NCI-H446 (cell line): ENCODE measurements at places on chromosomes 6 and 20.
A peak's percentile ranks its signal among the peaks of the same experiment; 100 is the strongest.

- no peak for DNase-seq
These were observed 25.9 kb upstream of the TULP4 start for GRCh38 chr6:158286413-158286812.

DNA sequence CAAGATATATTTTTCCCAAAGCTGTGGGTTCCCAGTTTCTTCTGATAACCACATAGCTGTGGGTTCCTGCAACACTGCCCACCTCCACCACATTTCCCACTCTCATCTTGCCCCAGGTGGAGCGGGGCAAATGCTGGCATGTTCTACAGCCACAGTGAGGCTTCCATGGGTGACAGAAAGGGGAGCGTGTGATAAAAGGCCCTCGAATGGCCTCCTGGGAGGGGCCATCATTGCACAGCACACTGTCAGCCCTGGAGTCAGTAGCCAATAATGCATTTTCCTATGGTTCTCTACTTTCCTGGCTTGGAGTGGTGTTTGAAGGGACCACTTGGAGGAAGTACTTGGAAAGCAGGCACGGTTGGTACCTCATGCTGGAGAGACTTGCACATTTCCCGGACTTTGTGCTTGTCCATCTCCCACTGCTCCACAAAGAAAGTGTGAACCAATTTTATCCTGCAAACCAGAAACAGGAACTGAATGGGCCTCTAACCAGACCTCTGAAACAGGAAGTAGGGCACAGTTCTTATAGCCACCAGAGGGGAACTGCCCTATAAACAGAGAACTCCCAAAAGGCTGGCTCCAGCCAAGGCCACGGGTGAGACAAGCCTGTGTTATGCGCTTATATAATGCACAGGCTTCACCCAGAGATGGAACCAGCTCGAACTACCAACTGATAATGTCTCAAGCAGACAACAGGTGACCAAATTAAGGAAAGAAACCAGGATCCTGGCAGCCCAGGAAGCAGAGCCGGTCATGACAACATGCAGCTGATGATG is 8.6 kb downstream of the MAP3K5 start:
- DNase-seq: no peak

DNA sequence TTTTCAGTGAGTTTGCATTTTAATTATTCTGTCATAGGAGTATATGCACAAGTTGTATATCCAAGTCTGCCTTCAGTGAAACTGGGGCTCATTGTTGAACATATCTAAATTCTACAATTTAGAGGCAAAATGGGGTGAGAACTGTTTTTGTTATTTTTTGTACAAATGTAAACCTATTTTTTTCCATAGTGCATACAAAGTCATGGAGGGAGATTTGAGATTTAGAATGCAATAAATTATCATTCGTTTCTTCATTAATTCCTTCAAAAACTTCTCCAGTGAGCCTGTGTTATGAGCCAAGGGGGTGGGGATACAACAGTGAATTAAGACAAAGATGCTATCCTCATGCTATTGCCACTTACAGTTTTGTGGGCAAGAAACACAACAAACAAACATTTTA is 29.8 kb upstream of the RHAG start:
- DNase-seq: no peak

DNA sequence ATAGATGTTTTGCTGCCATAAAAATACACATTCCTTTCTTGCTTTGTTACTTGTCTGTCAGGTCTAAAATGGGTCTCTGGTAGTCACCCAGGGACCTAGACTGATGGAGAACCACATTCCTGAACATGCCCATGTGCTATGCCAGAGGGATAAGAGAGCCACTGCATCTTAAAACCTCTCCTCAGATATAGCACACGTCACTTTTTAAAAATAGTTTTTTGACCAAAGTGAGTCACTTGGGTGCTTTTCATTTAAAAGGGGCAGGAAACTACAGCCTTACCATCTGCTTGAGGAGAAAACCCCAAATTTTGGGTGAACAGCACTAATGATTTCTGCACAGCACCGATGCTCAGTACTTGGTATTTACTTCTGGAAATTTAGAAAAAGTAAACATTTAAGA is 197.8 kb downstream of the OGFRL1 start:
- DNase-seq: no peak

GRCh38 chr6:42745083-42745639 is 742 bp downstream of the TBCC start:
- no peak for DNase-seq

GRCh38 chr20:35840421-35840820 is 68.6 kb downstream of the PHF20 start:
- no peak for DNase-seq

DNA sequence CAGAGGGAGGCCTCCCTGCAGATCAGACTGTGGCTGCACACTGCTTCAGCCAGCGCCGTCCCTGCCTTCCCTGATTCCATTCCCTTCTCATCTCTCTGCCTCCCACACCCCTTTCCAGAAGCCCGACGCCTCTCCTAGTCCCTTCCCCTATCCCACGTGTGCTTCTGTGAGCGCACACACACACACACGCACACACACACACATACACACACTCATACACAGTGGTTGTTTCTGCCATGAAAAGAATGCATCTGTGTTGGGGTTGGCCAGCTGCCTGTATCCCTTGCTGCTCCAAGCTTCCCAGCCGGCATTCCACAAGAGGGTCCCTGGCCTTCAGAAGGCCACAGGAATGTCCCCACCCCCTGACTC is 51.7 kb downstream of the MOCS1 start:
- peak; percentile 67 for DNase-seq

DNA sequence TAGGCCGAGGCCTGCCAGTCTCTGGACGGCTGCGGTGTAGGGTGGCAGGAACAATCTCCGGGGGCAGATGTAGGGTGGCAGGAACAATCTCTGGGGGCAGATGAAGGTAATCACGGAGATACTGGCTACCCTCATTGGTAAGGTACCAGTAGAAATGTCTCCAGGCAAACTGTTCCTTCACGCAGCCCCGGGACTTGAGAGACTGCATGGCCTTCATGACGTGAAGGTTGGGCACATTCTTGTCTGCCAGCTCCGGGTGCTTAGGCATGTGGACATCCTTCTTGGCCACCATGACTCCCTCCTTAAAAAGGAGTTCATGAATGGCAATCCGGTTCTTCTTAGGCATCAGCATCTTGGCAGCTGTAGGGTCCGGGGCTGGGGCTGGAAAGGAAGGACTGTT is 6.1 kb downstream of the FAM110A start:
- no peak for DNase-seq

DNA sequence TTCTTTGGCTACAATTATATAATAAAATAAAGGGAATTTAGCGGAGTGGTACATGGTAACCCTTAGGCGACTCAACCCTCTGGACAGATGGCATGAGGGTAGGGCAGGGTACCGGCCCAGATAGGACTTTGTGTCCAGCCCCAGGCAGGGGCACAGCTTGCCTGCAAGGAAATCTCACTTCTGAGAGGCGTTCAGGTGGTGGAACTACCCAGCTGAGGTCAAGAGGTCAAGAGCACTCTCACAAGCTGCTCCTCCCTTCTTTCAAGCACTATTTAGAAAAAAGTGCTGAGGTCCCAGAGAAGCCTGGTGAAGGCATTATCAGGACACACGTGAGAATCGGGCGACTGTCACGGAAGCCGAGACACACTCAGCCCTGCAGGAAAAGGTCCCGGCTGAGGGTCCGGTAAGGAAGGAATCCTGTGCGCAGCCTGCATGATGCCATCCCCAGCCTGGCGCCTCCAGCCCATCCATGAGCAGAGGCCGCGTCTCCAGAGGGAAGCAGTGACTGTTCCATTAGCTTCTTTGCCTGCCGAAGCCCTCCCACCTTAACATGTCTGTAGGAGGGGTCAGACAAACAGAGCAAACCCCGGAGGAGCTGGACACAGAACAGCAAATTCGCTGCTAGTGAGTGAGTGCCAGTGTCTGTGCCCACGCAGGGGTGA is 54.8 kb downstream of the WDR27 start:
- no peak for DNase-seq

DNA sequence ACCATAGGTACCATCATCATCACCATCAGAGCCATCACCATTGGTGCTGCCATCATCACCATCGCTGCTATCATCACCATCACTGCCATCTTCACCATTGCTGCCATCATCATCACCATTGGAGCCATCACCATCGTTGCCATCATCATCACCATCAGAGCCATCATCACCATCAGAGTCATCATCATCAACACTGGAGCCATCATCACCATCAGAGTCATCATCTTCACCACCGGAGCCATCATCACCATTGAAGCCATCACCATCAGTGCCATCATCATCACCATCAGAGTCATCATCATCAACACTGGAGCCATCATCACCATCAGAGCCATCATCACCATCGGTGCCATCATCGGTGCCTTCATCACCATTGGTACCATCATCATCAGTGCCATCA is 338.7 kb downstream of the TAF4 start:
- no peak for DNase-seq

DNA sequence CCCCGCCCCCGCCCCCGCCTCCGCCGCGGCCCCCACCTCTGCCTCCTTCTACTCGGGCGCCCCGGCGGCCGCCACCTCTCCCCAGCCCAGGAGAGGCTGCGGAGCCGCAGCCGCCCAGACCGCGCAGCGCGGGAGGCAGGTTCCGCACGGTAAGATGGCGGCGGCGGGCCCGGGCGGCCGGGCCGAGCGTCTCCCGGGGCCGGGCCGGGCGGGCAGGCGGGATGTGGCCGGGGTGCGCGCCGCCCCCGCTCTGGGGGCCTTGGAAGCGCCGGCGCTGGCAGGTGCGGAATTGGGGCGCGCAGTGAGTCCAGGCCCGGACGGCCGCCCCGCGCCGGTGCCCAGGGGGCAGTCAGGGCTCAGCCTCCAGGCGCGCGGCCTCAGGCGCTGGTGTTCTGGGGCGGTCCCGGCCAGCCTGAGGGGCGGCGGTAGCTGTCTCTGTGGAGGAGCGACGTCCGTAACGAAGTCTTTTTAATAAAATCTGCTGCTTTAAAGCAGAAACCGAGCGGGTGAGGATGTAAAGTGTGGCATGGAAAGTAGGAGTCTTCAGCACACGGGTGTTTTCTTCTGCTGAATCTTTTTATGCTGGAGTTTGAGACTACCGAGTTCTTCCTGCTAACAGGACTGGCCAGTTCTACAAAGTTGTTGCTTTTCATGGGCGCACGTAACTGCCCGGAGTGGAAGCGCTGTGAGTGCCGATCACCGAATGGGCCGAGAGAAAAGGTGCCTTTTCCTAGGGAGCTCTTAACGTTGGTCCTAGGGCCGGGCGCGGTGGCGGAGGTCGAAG is at the start of gene GID8:
TSS of gene GID8 (plus strand) at position 43 of the 784 bp plus-strand sequence. CDS start 3,356 bp downstream, outside the sequence.
- no peak for DNase-seq

DNA sequence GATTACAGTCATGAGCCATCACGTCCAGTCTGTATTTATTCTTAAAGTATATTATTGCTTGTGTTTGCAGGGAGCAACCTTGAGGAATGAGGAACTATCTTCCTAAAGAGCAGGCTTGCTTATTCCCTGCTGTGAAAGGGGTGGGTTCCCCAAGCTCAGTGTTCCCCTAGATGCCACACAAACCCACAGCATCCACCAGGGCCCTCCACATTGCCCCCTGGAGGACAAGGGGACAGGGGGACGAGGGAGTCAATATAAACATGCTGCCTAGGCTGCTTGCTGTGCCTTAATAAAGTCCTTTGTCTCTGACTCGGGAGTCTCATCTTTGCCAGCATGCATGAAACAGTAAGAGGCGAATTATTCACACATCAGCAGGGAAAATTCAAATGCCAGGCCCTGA is 8.0 kb upstream of the IDH3B start:
- no peak for DNase-seq

GRCh38 chr6:9087470-9087869 is 652.1 kb upstream of the SLC35B3 start:
- DNase-seq: no peak

- no peak for DNase-seq
These were observed 140.4 kb upstream of the UFL1 start for GRCh38 chr6:96381246-96381645.

GRCh38 chr20:9884061-9884460 is 45.2 kb upstream of the PAK5 start:
- DNase-seq: no peak

- no peak for DNase-seq
These were observed 44.1 kb upstream of the GCM1 start for GRCh38 chr6:53192682-53193188.

DNA sequence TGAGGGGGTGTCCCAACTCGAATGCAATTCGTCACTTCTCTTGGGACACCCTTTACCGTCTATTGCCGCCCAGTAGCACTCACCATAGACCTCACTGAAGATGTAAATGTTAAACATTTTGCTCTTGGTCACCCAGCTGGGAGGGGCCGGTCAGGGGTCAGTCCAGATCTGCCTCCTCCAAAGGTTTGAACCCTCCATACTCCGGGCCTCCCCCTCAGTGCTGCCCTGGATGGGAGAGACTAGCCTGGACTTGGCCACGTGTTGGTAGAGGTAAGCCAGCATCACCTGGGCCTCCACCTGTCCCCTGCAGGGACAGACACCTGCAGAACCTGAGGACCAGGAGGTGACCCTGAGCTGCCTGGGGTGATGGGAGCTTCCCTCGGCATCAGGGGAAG is 5.0 kb upstream of the MYT1 start:
- DNase-seq: no peak

- DNase-seq: no peak
These were observed 280.9 kb downstream of the CDH26 start for GRCh38 chr20:60238992-60239660.

DNA sequence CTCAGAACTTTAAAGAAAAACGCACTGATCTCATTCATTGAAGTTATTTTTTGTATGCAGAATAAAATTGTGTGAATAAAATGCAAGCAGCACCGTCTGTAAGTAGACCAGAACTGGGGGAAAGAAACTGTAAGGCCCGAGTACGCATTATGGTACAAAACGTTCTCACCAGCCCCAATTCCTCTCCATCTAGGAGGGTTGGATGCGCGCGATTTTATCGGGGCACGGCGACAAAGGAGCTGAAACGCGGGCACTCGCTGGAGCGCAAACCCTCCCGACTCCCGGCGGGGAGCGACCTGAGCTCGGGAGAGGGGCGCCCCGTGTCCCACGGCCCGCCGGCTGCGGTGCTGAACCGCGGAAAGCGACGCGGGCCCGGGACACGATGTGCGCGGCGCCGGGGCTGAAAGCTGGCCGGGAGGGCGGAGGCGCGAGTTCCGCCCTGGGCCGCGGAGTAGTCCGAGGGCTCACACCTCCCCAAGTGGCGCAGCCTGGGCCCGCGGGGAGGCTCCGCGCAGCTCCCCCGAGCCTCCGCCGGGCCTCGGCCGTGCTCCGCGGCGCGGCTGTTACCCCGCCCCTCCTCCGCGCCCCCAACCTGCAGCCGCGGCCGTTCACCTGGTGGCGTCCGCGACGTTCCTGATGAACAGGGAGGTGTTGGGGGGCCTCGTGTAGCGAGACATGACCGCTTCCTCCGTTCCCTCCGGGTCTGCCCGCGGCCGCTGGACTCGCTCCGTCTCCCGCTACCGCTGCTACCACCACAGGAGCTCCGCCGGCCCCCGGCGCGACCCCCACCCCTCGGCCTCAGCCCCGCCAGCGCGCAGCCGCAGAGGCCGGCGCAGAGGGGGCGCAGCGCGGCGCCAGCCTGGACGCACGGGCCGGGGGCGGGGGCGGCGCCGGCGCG is at the start of gene SRSF12:
TSS of gene SRSF12 (minus strand) at position 861 of the 898 bp plus-strand sequence. CDS start at position 677, 184 bp downstream.
- no peak for DNase-seq

DNA sequence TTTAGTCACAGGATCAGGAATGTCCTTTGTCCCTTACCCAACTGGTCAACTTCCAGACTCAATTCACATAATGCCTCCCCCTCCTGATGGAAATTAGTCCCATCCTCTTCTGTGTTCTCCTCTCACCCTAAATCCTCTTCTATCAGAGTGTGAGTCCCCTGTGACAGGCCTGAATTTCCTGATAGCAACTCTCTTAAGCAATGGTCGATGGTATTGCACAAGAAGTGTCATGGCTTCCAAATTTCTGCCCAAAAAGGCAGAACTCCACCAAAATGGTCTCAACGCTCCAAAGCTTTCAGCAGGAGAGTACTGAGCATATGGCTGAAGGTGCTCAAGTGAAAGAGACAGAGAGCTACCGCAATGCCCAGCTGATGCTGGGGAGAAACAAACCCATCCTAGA is 2.4 kb downstream of the PREP start:
- DNase-seq: no peak

GRCh38 chr6:44045672-44046015 is 81.6 kb downstream of the MRPL14 start:
- DNase-seq: no peak
